Stimulated activated CD8-positive, alpha-beta memory T cell treated with anti-CD3 and anti-CD28 coated beads, Interleukin-7, amount 100 ng/mL, for 1 hour (primary cell): ENCODE measurements at places on chromosomes 2 and 18.

DNA sequence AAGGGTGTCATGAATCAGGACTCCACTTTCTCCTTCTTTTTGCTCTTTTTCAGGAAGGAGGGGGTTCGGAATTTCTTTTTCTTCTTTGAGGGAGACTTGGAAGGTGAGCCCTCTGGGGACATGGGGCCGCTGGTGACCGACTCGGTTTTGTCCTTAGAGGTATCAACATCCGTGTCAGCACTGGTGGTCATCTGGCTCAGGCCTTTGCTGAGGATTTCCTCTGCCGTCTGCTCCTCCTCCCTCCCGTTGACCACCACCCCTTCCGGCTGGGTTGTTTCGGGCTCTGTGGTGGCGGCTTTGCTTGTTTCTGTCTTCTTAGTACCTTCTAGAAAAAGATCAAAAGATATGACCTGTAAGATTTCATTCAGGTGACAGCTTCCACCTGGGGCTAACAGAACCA, 104.6 kb downstream of the ADD2 start:
- no peak for DNase-seq

DNA sequence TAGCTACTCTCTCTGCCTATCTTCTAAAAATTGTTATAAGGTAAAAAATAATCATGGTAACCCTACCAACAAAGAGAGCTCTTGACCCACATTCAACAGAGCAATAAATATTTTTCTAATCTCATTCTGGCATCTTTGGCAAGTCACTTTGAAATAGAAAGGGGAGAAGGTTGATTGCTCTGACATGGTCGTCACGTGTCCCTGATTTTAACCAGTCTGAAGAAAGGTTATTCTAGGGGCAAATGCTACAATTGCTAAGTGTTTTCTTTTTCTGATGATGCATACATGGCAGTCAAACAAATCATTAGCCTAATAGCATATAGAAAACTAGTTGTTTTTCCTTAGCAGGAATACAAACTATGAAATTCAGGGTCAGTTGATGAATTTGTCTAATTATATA, 153.3 kb upstream of the MAP3K20 start:
- DNase-seq, result no peak

- no peak for DNase-seq
These were observed 148.5 kb downstream of the GFPT1 start for GRCh38 chr2:69238449-69239031.

GRCh38 chr2:162127422-162127821, 24.6 kb downstream of the GCG start:
- no peak for DNase-seq

- no peak for DNase-seq
These were observed 1300.0 kb upstream of the FAM98A start for GRCh38 chr2:34899079-34899478.
